ENCODE measurements at places on chromosomes 16 and 17.

GRCh38 chr17:81050645-81051625 is 16.0 kb downstream of the BAIAP2 start:
- DNase-seq: no peak

- peak; percentile 66 for DNase-seq
Observed at GRCh38 chr17:64073771-64074703, 53.6 kb upstream of the ICAM2 start.

DNA sequence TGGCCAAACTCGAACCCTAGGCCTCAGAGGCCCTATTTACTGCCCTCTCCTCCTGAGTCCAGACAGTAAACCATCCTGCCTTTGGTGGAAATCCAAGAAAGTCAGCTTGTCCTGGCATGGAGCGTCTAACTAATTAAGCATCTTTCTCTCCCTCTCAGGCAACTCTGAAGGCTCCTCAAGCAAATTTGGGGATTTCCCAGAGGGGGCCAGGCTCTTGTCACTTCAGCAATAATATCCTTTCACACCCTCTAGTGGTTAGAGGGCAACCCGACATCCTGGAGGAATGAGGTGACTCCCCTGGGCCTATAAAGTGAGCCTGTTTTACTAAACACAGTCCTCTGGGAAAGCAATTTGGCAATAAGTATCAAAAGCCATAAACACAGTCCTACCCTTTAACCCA is 60.4 kb downstream of the NOG start:
- DNase-seq: peak; percentile 73

- DNase-seq: no peak
Observed at GRCh38 chr16:72443809-72444208, 271.9 kb upstream of the PMFBP1 start.

DNA sequence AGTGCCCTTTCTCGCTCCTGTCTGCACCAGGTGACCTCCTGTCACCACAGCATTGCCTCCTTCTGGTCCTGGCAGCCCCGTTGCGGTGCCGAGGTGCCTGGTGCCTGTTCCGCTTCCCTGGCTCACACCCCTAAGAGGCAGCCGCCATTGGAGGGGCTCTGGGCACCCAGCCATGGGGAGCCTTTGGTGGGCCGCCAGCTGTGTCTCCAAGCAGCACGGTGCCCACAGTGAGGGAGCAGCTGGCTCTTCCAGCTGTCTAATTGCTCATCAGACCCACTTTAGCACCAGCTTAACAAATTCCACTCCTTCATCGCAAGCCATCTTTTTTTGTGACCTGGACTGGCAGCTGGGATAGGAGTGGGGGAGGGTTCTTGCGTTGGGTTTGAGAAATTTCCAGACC is 276.1 kb downstream of the SNX29 start:
- DNase-seq: no peak

DNA sequence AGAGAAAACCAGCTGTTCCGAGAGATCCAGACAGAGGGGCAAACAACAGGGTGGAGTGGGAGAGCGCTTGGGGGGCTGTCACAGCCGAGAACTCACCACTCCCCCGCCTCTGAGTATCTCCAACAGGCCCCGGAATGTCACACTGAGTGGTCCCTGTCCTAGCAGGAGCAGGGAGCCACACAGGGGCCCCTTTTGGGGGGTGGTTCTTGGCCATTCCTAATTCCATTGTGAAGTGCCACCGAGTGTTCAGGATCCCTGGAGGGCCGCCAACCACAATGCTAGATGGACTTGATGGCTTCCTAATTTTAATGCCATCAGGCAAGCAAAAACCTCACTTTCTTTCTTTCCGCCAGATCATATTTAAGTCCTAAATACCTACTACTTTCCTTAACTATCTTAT is 16.8 kb downstream of the ABCA3 start:
- DNase-seq: no peak

DNA sequence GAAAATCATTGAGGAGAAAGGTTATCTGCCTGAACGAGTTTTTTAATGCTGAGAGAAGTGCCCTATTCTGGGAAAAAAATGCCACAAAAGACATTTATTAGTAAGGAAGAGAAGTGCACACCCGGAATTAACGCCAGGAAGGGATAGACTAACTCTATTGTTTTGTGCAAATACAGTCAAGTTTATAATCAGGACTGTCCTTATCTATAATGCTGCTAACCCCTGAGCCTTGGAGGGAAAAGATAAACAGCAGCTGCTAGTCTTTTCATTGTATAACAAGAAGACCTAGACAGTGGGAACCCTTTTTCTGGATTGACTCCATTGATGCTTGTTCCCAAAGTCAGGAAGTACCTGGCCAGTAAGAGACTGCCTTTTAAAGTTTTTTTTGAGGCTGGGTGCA is 26.5 kb downstream of the BCAS3 start:
- DNase-seq: no peak

DNA sequence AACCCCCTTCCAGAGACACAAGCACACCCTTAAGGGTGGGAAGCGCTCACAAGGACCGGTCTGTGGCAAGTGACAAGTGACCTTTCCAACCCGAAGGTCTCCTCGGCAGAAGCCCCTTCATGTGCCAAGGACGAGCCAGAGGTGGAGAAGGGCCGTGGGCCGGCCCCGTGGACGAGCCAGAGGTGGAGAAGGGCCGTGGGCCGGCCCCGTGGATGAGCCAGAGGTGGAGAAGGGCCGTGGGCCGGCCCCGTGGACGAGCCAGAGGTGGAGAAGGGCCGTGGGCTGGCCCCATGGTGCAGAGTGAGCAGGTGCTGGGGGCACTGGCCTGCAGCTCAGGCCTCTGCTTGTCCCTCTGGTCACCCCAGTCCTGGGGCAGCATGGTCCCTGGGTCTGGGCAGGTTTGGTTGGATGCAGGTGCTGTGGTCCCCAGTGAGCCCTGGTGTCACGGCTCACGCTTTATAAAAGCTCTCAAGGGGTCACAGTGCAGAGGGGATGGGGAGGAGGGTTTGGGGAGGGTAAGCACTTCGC is 45.6 kb downstream of the CBFA2T3 start:
- no peak for DNase-seq

- peak; percentile 16 for DNase-seq
Observed at GRCh38 chr17:2782055-2782454, 14.2 kb upstream of the RAP1GAP2 start.

DNA sequence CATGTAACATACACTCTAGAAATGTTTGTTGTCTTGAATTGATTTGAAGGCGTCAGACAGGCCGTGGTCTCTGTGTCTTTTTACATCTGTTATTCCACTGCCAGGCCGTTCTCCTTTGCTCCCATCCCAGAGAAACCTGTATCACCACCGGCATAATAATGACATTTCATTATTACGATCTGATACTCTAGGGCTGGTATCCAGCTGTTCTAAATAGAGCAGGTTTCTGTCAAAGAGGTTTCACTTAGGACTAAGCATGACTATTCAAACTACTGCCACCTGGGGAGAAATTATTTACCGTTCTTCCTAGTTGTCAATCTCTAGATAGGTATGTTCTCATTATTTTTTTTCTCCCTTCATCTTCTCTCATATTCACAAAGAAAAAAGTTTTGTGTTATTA is 1016.2 kb upstream of the EEF2KMT start:
- DNase-seq: no peak

GRCh38 chr16:47565454-47565853 is 104.3 kb downstream of the PHKB start:
- DNase-seq: peak; percentile 84

DNA sequence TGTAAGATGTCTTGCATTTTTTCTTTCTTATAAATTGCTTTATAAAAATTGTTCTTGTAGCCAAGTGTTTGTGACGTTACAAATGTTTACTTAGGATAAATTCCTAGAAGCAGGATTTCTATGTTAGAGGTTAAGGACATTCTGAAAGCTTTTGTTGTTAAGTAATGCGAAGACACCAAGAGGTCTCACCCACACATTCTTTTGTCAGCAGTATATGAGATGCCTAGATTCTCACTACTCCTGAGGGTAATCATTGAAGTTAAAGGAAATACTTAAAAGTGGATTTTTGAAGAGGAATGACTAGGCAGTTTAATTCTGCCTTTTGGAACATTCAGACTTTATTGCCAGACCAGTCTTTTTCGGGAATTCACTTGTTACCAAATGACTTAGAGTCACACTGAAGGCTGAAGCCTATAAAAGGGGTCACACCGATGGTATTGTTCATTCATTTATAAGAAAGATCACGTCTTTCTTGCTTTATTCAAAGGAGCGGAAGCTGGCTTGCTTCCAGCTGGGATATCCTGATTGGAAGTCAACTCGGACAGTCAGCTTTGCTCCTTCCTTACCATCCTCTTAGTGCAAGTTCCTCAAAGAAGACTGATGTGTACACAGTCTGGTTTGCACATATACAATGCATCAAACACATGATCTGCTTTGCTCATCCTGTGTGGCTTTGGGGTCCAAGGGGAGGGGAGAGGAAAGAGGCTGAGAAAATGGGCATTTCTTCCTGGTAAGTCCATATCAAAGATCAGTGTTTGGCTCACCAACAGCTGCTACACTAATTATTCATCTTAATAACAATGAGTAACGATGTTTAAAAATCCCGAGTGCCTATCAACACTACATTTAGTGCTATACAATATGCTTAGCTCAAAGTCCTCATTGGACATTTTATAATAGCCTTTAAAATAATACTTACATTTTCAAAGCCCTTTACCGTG is 160.0 kb downstream of the MAP2K6 start:
- no peak for DNase-seq

- DNase-seq: no peak
Observed at GRCh38 chr17:72518753-72519597, 398.2 kb downstream of the SOX9 start.

DNA sequence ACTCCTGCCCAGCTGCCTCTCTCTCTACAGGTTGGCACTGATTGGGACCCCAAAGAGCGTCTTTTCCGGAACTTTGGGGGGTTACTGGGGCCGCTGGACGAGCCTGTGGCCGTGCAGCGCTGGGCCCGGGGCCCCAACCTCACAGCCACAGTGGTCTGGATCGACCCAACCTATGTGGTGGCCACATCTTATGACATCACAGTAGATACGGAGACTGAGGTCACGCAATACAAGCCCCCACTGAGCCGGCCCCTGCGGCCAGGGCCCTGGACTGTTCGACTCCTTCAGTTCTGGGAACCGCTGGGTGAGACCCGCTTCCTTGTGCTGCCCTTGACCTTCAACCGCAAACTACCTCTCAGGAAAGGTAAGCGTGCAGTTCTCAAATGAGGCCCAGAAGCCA is 12.3 kb downstream of the XYLT2 start:
- no peak for DNase-seq

DNA sequence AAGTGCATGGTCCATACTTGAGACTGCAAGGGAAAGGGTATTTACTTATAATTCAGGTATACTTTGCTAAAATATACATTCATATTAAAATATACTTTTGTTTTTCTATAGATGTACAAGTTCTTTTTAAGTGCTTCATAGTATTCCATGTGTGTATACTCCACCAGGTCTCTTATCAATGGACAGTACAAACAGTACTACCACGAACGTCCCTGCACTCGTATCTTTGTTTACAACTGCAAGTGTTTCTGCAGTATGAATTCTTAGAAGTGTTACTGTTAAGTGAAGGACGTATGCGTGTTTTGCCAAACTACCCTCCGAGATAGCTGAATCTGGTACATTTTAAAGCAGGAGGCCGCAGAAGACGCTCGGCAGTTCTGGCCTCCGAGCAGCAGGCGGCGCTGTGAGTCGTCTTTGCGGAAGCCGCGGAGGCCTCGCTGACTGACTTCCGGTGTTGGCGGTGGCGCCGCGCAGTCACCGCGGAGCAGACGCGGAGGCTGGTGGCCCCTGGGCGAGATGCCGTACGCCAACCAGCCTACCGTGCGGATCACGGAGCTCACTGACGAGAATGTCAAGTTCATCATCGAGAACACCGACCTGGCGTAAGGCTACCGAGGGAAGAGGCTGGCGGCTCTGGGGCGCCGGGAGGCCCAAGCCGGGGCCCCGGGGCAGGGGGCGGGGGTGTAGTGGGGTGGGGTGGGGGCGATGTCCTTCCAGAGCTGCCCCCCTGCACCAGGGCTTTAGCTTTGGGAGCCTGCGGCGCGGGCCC is at the start of gene POLR2C:
POLR2C (plus strand) TSS at position 471 of the 769 bp plus-strand sequence; CDS start at position 517, 46 bp downstream.
- peak; percentile 92 for DNase-seq

GRCh38 chr16:15885560-15886001 is 2.8 kb downstream of the CEP20 start:
- no peak for DNase-seq

DNA sequence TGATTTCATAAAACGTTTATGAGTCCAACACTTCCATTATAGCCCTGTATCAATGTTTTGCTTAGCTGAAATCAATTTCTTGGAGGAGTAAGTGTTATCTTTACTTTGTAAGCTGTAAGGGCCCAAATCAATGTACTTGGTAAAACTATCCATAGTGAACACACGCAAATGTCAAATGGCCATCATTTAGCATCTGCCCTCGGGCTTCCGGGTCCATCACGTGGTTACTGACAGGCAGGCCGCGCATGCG is 687 bp upstream of the NARF start:
- no peak for DNase-seq

- no peak for DNase-seq
Observed at GRCh38 chr17:72222661-72223380, 102.0 kb downstream of the SOX9 start.

GRCh38 chr17:56974055-56974454 is 3.9 kb upstream of the SCPEP1 start:
- no peak for DNase-seq

- DNase-seq: peak; percentile 66
Observed at GRCh38 chr17:56319531-56319930, 166.3 kb downstream of the ANKFN1 start.

DNA sequence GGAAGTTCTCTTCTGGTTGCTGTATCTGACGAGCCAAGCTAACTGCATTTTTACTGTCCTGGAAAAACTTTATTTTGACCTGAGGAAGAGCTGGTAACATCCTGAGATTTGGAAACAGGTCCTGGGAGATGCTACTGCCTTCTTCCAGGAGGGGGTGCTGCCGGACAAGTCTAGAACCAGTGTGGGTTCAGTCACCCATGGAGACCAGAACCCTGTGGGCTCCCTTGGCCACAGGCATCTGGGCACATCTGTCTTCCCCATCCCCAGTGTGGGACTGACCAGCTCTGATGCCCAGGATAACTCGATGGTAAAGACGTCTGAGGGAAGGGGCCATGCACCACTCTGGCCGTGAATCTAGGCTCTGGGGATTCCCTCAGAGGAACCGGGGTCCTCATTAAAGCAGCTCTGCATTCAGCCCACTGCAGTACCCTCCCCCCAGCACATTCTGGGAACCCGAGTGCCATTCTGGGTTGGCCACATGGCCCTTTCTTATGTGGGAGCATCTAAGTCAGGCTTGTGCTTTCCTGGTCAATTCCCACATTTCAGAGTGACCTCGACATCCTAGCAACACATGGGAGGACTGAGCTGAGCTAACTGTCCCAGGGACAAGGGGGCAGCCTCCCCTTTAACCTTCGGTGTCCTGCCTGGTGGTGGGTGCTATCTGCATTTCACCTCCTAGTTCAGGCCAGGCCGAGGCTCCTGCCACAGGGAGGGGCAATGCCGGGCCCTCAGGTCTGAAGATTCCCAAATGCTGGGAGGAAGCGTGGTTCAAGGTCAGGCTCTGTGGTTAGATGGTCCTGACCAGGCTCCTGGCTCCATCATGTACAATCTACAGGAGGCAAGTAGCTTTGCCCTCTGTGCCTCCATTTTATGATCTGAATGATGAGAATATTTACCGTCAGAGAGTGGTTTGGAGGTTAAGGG is 6.4 kb downstream of the C16orf86 start:
- DNase-seq: peak; percentile 73

GRCh38 chr16:16108759-16109158 is 114.5 kb downstream of the ABCC6 start:
- no peak for DNase-seq

GRCh38 chr16:88649924-88650748 is 717 bp downstream of the CYBA start:
- DNase-seq: peak; percentile 66

All from KBM-7 (cell line).